ENCODE measurements at places on chromosomes 6 and 20.

DNA sequence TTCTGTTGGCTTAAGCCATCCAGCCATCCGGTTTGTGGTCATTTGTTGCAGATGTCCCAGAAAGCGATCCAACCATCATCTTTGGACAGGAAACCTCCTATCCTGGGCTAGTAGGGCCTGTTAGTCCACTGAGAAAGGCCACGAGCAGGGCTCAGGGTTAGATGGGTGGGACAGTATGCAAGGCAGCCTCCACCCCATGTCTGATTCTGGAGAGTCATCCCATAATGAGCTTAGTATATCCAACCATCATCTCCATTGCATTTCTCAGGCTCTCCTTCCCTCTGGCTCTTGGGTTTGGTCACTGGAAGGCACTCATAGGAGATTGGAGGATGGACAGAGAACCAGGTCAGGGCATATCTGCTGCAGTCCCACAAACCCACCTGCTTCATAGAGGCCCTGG lies 117.8 kb downstream of the LRFN2 start:
- no peak for DNase-seq

- no peak for DNase-seq
Measured at GRCh38 chr20:38489181-38489580, 16.5 kb downstream of the RALGAPB start.

GRCh38 chr20:426566-426965 lies 18.5 kb downstream of the RBCK1 start:
- DNase-seq, result no peak

- DNase-seq, result no peak
Measured at GRCh38 chr6:90406142-90406794, 109.6 kb upstream of the BACH2 start.

GRCh38 chr20:54848984-54849538 lies 373.7 kb downstream of the DOK5 start:
- DNase-seq, result no peak

- DNase-seq, result no peak
Measured at GRCh38 chr6:88983532-88983931, 20.1 kb upstream of the RNGTT start.

DNA sequence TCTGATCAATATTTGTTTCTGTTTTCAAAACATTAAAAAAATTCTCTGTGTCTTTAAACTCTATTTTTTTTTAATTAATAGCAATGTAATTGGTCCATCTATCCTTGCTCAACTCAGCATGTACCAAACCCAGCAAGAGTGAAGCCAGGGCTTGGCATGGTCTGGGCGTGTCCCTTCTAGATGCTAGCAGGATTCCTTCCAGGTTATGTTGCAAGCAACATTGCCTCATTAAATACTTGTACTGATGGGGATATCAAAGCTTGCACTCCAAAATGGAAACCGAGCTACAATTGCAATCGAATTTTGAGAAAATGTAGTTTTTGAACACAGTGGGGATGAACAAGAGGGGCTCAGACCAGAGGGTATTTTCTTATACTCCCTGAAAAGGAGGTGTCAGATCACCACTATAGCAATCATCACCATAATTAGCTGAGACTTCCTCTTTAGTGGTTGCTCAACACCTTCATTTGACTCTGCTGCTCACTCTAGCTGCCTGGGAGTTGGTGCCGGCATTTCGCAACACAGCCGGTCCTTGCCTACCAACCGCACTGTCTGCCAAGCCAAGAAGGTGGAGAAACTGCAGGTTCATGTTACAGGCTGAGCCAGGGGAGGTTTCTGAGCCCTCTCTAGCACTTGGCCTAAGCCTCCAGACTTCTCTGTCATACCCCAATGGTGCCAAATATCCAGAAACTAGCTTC lies 67.8 kb upstream of the RALGAPA2 start:
- peak; percentile 47 for DNase-seq

DNA sequence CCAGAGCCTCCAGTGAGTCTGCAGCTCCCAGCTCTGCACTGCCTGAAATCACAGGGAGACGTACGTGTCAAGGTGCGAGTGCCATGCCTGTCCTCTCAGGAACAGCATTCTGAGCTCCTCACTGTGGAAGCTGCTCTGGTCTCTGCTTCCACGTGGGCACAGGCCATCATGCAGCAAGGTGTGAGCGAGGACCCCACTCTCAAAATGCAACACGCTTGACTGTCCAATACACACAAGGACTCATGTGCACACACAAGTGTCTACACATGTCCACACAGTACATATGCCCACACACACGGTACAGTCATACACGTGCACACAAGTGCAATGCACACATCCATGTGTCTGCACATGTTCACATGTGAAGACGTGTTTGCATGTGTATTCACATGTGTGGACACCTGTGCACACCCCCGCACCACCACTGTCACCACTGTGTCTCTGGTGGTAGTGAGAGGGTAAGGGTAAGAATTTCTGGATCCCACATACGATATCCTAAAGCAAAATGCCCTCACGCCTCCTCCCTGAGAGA lies 260.5 kb downstream of the DLL1 start:
- no peak for DNase-seq

- DNase-seq, result no peak
Measured at GRCh38 chr20:44850272-44850671, 35.2 kb upstream of the YWHAB start.

GRCh38 chr6:128725271-128726233 lies 157.4 kb upstream of the LAMA2 start:
- peak; percentile 23 for DNase-seq

GRCh38 chr6:131929976-131930375 lies 21.2 kb downstream of the CCN2 start:
- no peak for DNase-seq

- no peak for DNase-seq
Measured at GRCh38 chr6:117498159-117498558, 15.7 kb downstream of the DCBLD1 start.

DNA sequence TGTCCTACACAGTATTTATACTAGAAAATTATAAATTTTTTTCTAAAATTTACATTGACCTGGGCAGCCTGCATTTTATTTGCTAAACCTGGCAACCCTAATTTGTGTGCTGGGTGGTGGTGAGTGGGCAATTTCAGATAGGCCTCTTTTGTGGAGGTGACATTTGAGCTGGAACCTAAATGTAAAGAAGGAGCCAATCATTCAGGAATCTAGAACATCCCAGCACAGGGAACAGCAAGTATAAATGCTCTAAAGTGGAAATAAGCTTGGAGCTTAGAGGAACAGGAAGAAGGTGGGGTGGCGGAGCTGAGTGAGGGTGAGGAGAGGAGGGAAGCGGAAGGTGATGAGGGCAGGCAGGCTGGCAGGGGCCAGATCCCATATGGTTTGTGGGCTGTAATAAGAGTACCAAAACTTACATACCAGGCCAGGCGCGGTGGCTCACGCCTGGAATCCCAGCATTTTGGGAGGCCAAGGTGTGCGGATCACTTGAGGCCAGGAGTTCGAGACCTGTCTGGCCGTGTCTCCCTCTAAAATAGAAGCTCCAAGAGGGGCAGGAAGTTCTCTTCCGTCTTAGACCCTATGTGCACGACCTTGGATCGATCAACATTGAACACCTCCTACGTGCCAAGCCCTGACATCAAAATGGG lies 549 bp upstream of the CSE1L start:
- no peak for DNase-seq

GRCh38 chr20:63772781-63773518 lies 33.4 kb downstream of the SLC2A4RG start:
- DNase-seq, result peak; percentile 20

GRCh38 chr6:94658929-94659328 lies 918.4 kb upstream of the MANEA start:
- DNase-seq, result no peak

DNA sequence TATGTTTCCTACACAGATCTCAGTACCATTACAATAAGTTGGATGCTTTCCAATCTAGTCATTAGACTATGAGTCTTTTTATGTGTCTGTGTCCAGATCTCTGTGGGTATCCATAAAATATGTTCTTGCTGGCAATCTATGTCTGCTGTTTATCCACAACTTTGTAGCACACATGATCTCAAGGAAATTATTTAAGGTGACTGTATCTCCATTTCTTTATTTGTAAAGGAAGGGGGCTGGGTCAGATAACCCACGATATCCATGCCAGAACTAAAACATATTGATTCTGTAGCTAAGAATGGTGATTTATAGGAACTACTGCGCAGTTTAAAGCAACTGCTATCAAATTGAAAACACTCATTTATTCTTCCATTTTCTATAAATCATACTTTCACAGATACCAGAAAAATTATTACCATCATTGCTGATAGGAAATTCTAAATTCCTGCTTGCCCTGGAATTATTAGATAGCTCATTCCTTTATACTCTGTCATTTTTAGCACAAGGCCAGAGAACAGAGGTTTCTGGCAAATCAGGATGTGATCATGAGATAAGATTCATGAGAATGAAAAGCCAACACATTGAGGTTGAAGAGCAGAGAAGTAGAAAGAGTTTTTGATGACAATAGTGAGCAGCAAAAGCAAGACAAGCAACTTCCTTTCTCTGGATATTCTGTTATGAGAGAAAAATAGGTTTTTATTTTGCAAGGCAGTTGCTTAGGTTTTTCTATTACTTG lies 851.4 kb upstream of the CITED2 start:
- no peak for DNase-seq

DNA sequence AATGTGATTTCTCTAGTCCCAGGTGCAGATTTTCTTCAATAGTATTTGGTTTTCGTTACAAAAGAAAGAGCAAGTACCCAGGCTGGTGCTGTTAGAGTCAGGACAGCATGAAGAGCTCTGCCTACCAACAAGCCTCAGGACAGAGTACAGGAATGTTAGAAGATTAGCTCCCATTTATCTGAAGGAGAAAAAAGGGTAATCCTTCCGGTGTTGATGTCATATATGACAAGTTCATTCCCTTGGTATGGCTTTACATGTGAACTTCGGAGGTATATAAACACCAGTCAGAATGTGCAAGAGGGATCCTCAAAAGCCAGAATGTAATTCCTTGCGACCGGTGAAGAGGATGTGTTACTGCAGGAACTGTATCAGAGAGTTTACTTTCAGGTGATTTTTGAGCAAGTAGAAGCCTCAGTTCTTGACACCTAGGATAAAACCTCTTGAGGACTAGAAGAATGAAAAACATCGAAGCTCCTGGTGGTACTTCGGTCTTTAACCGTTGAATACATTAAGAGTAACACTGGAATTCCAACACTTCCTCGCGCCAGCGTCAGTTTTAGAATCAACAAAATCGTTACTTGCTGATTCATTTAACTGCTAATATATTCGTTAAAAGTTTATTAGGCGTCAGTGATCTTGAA lies 194.2 kb upstream of the ZNF184 start:
- no peak for DNase-seq

DNA sequence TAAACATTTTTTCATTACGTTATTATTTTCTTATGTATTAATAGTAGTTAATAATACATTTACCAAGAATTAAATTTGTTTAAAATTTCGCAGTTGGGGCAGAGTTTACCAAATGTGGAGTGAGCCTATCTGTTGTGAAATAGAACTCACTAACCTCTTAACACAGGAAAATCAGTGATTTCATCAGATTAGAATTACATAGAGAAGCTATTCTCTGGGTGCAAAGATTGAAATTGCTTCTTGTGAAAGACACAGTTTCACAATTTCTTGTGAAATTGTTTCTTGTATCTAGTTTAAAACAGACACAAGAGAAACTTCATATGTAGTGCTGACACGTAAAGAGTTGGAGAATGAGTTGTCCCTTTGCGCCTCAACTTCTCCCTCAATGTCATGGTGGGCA lies 69.4 kb upstream of the PRL start:
- DNase-seq, result no peak

DNA sequence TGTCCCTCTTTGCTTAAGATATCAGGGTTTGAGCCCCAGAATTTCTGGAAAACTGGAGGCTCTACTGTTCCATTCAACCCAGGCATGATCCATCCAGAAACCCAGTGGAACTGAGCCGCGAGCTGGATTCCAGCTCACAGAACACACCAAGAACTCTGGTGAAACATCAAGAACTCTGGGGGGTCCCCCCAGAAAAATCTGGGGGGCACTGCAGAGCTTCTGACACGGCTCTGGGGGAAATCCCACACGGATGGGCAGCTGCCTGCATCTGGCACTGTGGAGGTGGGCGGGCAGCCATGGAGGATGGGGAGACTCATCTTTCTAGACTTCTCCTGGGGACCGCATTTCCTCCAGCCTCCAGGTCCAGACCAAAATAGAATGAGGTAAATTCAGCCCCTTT lies 51.0 kb downstream of the BMP7 start:
- no peak for DNase-seq

- no peak for DNase-seq
Measured at GRCh38 chr6:150091476-150091875, 22.6 kb upstream of the ULBP3 start.

- DNase-seq, result peak; percentile 80
Measured at GRCh38 chr6:125363039-125363823, 61.5 kb upstream of the HDDC2 start.

GRCh38 chr20:57544838-57545564 lies 15.9 kb upstream of the PCK1 start:
- no peak for DNase-seq

GRCh38 chr6:45806172-45806571 lies 209.5 kb downstream of the CLIC5 start:
- DNase-seq, result no peak

DNA sequence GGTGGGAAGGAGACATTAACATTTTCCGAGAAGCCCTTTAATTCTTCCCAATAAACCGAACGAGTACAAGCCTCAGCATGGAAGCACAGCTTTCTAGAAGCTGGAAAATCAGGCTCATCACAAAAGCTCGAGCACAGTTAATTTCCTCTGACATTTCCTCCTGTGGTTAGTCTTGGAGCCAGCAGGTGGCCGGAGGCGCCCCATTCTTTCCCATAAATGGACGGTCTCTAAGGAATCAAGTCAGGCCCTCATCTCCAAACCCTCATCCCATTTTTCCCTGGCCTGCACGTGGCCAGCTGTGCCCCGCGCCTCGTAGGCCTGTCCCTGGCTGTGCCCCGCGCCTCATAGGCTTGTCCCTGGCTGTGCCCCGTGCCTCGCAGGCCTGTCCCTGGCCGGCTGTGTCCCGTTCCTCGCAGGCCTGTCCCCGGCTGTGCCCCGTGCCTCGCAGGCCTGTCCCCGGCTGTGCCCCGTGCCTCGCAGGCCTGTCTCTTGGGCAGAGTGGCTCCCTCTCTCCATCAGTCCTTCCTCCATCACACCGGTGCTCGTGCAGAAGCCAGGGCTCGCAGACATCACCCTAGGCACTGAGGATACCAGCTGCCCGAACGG lies 19.7 kb upstream of the NTSR1 start:
- DNase-seq, result no peak

- DNase-seq, result no peak
Measured at GRCh38 chr6:87139236-87139635, 16.1 kb upstream of the ZNF292 start.

GRCh38 chr6:40845553-40845952 lies 193.5 kb downstream of the UNC5CL start:
- peak; percentile 36 for DNase-seq

GRCh38 chr6:84508981-84509380 lies 255.4 kb downstream of the TBX18 start:
- DNase-seq, result no peak

DNA sequence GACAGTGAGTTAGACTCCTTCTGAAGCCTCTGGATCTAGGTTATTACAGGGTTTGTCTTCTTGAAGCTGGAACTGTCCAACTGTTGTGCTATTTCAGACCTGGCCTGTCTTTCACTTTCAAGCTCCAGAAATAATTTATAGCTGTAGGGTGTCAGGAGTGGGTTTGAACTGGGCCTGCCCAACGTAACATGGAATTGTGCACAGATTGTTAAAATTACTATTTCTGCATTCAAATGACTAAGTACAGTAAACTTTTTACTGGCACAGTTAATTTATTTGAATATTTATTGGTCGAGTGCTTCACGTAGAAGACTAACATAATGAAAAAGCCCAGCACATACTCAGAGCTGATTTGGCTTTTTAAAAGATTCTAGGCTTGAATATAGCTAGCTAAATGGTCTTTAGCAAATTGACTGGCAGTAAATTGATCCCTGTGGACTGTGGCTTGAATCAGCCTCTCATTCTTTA lies 74.3 kb downstream of the ARID1B start:
- DNase-seq, result no peak

GRCh38 chr6:76073281-76073680 lies 819 bp upstream of the IMPG1 start:
- no peak for DNase-seq
